ENCODE measurements at places on chromosomes 7 and 10. TPM values are rescaled to one million over a fixed set of nuclear protein-coding genes. Genes with fewer than 3 reads are reported as not detected.

- DNase-seq = no peak
Measured at GRCh38 chr7:91280604-91281003, 16.4 kb downstream of the FZD1 start.

DNA sequence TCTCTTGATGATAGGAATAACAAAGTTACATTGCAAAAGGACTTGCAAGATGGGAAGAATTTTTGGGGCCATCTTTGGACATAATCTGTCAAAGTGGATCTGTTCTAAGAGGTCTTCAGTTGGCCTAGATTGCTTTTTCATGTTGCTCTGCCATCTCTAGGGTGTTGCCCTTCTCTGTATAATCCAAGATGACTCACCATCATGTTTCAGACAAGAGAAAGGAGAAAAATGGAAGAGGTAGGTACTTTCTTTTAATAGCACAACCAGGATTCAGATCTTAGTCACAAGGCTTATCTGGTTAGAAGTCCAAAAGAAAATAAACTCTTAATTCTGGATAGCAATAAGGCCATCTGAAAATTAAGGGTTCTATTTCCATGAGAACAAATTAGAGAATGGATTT is 38.7 kb upstream of the FOXP2 start:
- DNase-seq = no peak

DNA sequence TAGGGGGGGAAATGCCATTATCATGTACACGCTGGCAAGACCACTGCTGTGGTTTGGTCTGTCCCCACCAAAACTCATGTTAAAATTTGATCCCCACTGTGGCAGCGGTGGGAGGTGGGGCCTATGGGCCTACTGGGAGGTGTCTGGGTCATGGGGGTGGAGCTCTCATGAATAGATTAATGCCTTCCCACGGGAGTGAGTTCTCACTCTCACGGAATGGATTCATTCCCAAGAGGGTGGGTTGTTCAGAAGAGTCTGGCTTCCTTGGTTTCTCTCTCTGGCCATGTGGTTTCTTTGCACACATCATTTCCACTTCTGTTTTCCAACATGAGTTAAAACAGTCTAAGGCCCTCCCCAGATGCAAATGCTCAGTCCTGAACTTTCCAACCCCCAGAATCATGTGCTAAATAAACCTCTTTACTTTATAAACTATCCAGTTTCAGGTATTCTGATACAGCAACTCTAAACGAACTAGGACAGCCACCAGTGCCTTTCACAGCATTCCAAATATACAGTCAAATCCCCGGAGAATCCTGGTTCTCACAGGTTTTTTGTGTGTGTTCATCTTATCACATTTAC is 44.3 kb downstream of the SMURF1 start:
- DNase-seq = no peak

GRCh38 chr10:70051848-70052247 is 798 bp upstream of the MACROH2A2 start:
- no peak for DNase-seq

GRCh38 chr7:142669074-142669654 is 80.1 kb upstream of the PRSS1 start:
- DNase-seq = no peak

- DNase-seq = no peak
Measured at GRCh38 chr10:4001811-4002210, 216.8 kb upstream of the KLF6 start.

- no peak for DNase-seq
Measured at GRCh38 chr7:134787064-134787463, 7.6 kb downstream of the CALD1 start.

DNA sequence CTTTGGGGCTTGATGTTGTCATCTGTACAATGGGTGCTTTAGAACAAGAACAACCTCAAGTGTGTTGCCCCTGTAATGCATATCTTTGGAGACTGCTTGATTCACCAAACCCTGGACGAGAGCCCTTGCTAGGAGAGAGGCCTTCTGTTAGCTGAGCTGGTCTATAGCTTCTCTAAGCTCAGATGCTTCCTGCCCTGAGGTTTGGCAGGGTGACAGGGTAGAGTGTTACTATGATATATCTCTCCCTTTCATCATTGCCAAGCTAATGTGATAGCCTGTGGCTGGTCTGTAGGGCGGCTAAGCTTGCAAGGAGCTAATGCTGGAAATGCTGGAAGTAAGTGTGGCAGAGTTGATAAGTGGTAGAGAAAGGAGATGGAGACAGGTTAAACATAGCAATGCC is 364.1 kb downstream of the RPS24 start:
- DNase-seq = no peak

GRCh38 chr7:157009778-157010587 is 480 bp downstream of the MNX1 start:
- DNase-seq = no peak

GRCh38 chr10:117955176-117955575 is 91.6 kb downstream of the RAB11FIP2 start:
- DNase-seq = no peak

GRCh38 chr7:34928052-34928451 is 109.2 kb downstream of the DPY19L1 start:
- no peak for DNase-seq

DNA sequence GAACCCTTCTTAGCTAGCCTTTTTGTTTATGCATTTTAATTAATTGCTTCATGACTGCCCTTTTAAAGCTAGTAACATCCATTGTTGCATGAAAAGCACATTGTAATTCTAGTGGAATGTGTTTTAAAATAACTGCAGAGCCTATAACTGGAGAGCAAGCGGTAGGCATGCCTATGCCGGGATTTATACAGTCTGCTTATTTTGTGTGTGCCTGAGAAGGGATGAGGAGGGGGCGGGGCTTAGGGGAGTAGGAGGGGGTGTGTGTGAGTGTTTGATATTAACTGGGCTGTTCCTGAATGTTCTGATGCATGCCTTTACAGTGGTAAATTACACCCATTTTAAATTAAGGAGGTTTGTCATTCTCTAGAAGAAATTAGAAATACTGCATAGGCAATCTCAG is 208.1 kb downstream of the TCF7L2 start:
- DNase-seq = no peak

DNA sequence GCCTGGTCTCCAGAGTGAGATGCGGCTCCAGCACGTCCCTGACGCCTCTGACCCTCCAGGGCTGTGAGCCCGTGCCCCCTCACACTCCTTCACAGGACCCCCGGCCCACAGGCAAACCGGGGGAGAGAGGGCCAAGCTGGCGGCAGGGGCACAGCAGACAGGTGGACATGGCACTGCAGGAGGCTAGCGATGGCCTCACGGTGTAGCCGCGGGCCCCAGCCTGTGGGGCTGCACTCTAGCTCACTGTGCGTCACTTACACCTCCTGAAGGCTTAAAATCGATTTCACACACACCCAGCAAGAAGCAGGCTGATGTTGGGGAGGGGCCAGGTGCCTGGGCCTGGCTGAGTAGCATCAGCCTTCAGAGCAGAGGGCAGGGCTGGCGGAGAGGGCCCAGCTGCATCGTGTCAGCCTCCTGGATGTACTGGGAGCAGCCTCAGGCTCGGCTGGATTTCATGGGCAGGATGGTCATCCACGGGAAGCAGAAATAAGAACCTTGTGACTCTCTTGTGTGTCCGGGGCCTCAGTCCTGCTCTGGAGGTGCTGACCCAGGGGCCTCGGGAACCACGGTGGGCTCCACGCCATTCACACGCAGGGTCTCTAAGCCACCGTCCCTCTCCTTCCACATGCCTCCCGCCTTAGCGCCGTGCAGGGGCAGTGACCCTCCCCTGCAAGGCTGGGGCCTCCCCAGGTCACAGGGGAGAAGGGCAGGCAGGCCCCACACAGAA is 19.4 kb upstream of the KNDC1 start:
- no peak for DNase-seq

DNA sequence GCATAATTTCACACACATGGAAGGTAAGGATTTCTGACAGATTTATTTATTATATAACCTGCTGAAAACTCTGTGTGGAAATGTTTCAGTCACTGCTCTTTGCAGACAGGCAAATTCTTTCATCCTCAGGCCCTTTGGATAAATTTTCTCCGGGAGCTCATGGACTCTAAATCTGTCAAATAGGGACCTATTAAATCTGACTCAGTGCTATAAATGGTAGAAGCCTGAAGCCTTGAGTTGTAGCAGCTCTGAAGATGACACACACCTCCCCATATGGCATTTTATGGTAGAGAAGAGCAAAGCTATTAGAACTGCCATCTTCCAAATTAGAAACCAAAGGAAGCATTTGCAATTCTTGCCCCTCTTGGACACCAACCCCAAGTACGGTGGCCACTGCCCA is 808.7 kb downstream of the XPNPEP1 start:
- no peak for DNase-seq

DNA sequence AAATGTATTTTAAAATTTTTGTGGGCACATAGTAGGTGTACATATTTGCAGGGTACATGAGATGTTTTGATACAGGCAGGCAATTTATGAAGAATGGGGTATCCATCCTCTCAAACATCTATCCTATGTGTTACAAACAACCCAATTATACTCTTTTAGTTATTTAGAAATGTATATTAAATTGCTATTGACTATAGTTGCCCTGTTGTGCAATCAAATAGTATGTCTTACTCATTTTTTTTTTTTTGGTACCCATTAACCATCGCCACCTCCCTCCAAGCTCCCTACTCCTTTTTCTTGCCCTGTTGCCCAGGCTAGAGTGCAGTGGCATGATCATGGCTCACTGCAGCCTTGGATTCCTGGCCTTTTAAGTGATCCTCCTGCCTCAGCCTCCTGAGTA is 128.1 kb downstream of the BAMBI start:
- DNase-seq = no peak

DNA sequence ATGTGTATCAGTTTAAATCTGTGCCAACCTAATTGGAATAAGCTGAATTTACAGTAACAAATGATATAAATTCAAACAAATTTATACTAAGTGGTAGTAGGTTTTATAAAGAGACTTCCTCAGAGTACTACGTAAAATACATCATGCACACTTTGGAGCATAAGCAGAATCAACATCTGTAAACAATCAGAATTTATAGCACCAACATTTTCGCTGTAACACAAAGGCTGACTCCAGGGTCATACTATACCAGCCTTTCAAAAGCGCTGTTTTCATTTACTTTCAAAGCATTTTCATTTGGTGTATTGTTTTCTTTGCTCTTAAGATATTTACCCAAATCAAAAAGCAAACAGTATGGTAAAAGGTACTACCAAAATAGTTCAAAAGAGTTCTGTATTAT is 29.3 kb upstream of the TMEM168 start:
- no peak for DNase-seq

Gene SPAG6
- 0.37 TPM for total RNA-seq

Gene LIPJ
- 0.26 TPM for total RNA-seq

Gene SUN3
- not detected for total RNA-seq

Gene ZNF467
- 2.1 TPM for total RNA-seq

Gene HOGA1
- 0.53 TPM for total RNA-seq

Gene CDCA7L
- 48.9 TPM for total RNA-seq

Gene TMEM236
- total RNA-seq = 1.2 TPM

Gene ZP3
- total RNA-seq = 0.42 TPM

Gene NUTM2E
- total RNA-seq = not detected

Gene STEAP1B
- total RNA-seq = 3.2 TPM

Gene TMEM130
- total RNA-seq = 9.5 TPM

Gene HTRA1
- total RNA-seq = 83.9 TPM

Gene PRTFDC1
- 29.2 TPM for total RNA-seq
